Stimulated activated CD4-positive, alpha-beta T cell treated with anti-CD3 and anti-CD28 coated beads, Interleukin-12 subunit alpha, Interleukin-12 subunit beta, amount 100 ng/mL, for 24 hours (primary cell): ENCODE measurements at places on chromosomes 3 and 15.

- no peak for DNase-seq
Observed at GRCh38 chr15:85748176-85748575, 46.5 kb downstream of the KLHL25 start.

DNA sequence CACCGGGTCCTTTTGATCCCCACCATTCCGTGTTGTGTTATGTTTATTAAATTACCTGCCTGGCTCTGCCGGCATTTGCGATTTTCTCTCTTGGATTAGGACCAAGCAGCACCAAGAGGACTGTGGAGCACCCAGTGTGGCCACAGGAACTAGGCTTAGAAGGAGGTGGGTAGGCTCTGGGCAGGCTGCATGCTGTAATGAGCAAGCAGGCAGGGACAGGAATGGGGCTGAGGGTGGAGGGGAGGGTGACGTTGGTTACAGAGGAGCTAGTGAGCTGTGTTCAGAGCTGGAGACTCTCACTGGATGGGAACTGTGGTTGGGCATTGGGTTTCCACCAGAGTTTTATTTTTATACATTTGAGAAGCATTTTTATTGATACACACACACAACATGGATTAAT lies 7.9 kb upstream of the SCN5A start:
- DNase-seq = no peak

- DNase-seq = no peak
Observed at GRCh38 chr3:31959951-31960792, 20.9 kb downstream of the OSBPL10 start.

GRCh38 chr3:25542492-25543039 lies 114.5 kb downstream of the RARB start:
- DNase-seq = no peak

- no peak for DNase-seq
Observed at GRCh38 chr15:22265970-22266369, 185.6 kb downstream of the OR4M2 start.

GRCh38 chr3:157527131-157527881 lies 24.1 kb upstream of the VEPH1 start:
- no peak for DNase-seq
